ENCODE measurements at places on chromosomes 3 and 15. TPM values are rescaled to one million over a fixed set of nuclear protein-coding genes. Genes with fewer than 3 reads are reported as not detected.

The DNAH1 gene
- 1.3 TPM for total RNA-seq

The SIDT1 gene
- total RNA-seq, result not detected

The FETUB gene
- not detected for total RNA-seq

The CHRM5 gene
- not detected for total RNA-seq

The VEPH1 gene
- 138 TPM for total RNA-seq

The SLC2A2 gene
- total RNA-seq, result not detected

The STARD9 gene
- total RNA-seq, result 5.5 TPM

The MCF2L2 gene
- 0.15 TPM for total RNA-seq

The MME gene
- total RNA-seq, result 3.8 TPM

The ECT2 gene
- total RNA-seq, result 51.4 TPM

The MELTF gene
- total RNA-seq, result 1.9 TPM

The ZBED2 gene
- total RNA-seq, result not detected

The ANKRD63 gene
- not detected for total RNA-seq

The CHDH gene
- 0.07 TPM for total RNA-seq

The AHSG gene
- not detected for total RNA-seq

Measured in mammary microvascular endothelial cell (primary cell).